Gastroesophageal sphincter (tissue), 4 donors: ENCODE measurements at places on chromosomes 6 and 20. TPM values are rescaled to one million over a fixed set of nuclear protein-coding genes. Genes with fewer than 3 reads are reported as not detected.

Gene SNAP91
- 7.5 TPM for total RNA-seq

Gene PTK6
- total RNA-seq: 2.1 TPM

Gene LHFPL5
- not detected for total RNA-seq

Gene OTOR
- not detected for total RNA-seq

Gene TSBP1
- not detected for total RNA-seq

Gene HSPA12B
- total RNA-seq: 19.1 TPM

Gene GPSM3
- 5.1 TPM for total RNA-seq

Gene CABLES2
- 3.6 TPM for total RNA-seq

Gene GSTA2
- 1.4 TPM for total RNA-seq

Gene TTLL9
- total RNA-seq: not detected

Gene SOBP
- 18.9 TPM for total RNA-seq

Gene BFSP1
- 5.9 TPM for total RNA-seq

Gene FKBP1C
- 0.27 TPM for total RNA-seq

Gene MYO6
- total RNA-seq: 11.0 TPM

Gene GABRR2
- not detected for total RNA-seq

Gene DOK5
- 2.7 TPM for total RNA-seq

Gene GRIK2
- 0.82 TPM for total RNA-seq

Gene DHX16
- total RNA-seq: 34.6 TPM

Gene KDM1B
- 14.5 TPM for total RNA-seq

Gene MYLK4
- 0.54 TPM for total RNA-seq

Gene VSTM2L
- 0.94 TPM for total RNA-seq

Gene THEMIS
- 0.45 TPM for total RNA-seq

Gene PRDM1
- 1.8 TPM for total RNA-seq

Gene GPX5
- total RNA-seq: not detected

Gene LST1
- total RNA-seq: 7.5 TPM

Gene TFAP2B
- total RNA-seq: not detected

Gene GTSF1L
- total RNA-seq: not detected

Gene PTGIS
- total RNA-seq: 149 TPM

Gene PRL
- not detected for total RNA-seq

Gene HLA-DRA
- 73.9 TPM for total RNA-seq

Gene FABP7
- not detected for total RNA-seq

Gene OPRM1
- total RNA-seq: 0.87 TPM

Gene ARHGAP40
- total RNA-seq: not detected

Gene RSPH4A
- 0.40 TPM for total RNA-seq
